AG20443 (cell line): ENCODE measurements at places on chromosomes 4 and X.

GRCh38 chrX:7164174-7164573 is 16.2 kb upstream of the PUDP start:
- DNase-seq: no peak

DNA sequence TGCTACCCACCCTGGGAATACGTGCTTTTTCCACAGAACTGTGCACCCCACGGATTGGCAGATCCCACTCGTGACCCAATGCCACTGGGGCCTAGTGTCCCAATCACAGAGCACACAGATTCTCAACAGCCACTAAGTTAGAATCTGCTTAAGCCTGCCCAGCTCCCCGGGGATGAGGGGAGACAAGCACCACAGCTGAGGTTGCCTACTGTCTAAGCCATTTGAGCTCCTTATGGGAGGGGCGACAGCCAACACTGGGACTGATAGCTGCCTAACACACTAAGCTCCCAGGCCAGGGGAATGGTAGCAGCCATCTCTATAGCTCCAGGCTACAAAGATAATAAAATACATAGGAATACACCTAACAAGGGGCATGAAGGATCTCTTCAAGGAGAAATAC is 93.5 kb upstream of the GUCY1A1 start:
- no peak for DNase-seq

- DNase-seq: peak; percentile 76
Measured at GRCh38 chrX:101550751-101551379, 518 bp downstream of the ARMCX1 start.

GRCh38 chr4:2694691-2695090 is 61.4 kb downstream of the TNIP2 start:
- DNase-seq: no peak

- DNase-seq: peak; percentile 82
Measured at GRCh38 chr4:25702848-25703247, 47.2 kb downstream of the SLC34A2 start.

GRCh38 chr4:104975617-104976016 is 171.1 kb upstream of the TET2 start:
- DNase-seq: no peak

- DNase-seq: peak; percentile 91
Measured at GRCh38 chr4:76589872-76590797, 155.1 kb downstream of the SHROOM3 start.

- DNase-seq: no peak
Measured at GRCh38 chrX:44775726-44776125, 68.1 kb upstream of the DUSP21 start.

GRCh38 chr4:39349326-39349725 is 16.8 kb downstream of the RFC1 start:
- DNase-seq: no peak

- DNase-seq: peak; percentile 15
Measured at GRCh38 chr4:33722800-33723516, 2521.4 kb downstream of the ARAP2 start.

DNA sequence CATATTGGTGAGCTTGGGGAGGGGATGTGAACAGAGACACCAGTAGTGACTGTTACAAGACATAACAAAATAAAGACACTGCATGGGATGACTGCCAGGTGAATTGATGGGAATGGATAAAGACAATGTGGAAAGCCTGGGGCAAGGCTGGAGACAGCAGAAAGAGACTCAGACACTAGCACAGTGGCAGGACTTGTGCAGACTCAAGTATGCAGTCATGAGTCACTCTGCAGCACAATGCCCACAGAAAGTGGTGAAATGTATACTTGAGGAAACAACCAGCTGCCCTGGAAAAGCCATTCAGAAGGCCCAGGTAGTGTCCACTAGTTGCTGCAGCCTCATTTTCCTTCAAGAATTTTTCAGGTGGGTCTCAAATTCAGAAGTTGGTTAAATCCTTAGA is 452.3 kb downstream of the MID1IP1 start:
- peak; percentile 11 for DNase-seq

DNA sequence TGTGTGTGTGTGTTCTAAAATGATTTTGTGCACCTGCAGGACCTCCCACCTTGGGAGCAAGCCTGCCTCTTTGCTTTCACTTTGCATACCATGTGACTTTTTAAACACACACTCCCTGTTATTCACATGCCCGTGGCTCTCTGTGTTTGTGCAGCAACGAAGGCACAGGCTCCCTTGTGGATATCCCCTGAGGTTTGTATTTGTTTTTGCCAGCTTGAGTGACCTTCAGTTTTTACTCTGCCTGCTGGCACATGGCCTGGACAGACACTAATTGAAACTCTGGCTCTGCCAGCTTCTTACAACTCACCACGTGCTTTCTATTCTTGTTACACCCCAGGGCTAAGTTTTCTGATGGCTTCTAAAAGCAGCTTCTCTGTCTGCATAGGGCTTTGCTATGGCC is 885.8 kb downstream of the SH3BGRL start:
- DNase-seq: no peak

- no peak for DNase-seq
Measured at GRCh38 chr4:48504026-48504330, 13.9 kb downstream of the ZAR1 start.

DNA sequence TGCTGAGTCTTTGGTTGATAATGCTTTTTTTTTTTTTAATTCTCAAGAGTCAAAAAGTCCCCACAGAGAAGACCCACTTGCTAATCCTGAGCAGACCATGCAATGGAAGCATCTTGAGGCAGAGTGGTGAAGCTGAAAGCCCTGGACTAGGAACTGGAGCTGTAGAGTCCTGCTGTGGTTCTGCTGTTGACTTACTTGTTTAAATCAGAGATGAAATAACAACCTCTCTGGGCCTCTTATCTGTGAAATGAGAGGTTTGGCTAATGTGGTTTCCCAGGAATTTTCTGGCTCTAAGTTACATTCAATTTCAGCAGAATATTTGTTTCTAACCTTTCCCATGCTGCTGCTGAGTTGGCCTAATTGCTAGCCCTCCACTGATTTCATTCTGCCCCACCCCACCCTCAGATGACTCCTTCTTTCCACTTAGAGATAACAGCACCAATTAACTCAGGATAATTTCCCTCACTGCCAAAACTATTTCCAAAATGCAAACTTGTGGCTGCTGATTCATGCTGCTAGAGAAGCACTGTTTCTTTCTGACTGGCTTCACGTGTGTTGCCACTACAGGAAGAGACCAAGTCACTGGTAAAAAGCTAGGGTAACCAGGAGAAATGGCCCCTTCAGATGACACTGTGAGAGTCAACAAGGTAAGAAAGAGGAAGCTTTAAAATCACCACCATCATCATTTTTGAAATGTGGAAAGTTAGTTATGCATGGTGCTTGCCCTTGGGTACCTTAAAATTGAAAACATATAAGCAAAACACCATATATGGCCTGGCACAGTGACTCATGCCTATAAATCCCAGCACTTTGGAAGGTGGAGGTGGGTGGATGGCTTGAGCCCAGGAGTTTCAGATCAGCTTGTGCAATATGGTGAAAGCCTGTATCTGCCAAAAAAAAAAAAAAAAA is 326.4 kb downstream of the DCHS2 start:
- DNase-seq: peak; percentile 89

DNA sequence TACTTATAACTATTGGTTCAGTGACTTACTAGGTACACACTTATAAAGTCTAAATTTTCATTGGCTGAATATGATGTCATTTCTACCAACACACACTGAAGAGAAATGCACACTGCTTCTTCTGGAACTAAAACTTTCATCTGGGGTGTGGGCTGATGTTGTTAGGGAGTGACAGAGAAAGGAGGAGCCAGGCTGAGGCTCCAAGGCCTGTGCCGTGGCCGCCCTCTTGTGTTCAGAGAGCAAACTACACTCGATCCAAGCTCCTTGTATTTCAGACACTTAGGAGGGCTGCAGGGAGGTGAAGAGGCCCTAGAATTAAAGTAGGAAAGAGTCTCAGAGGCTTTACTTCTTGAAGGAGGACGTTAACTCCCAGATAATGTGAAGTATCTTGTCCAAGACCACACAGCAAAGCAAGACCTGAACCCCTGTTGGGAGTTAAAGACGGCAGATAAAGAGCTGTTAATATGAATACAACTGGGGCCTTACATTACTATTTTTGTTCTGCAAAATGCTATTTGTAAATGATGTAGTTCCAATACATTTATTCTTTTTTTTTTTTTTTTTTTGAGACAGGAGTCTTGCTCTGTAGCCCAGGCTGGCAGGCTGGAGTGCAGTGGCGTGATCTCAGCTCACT is 137.5 kb downstream of the AFAP1 start:
- peak; percentile 91 for DNase-seq

DNA sequence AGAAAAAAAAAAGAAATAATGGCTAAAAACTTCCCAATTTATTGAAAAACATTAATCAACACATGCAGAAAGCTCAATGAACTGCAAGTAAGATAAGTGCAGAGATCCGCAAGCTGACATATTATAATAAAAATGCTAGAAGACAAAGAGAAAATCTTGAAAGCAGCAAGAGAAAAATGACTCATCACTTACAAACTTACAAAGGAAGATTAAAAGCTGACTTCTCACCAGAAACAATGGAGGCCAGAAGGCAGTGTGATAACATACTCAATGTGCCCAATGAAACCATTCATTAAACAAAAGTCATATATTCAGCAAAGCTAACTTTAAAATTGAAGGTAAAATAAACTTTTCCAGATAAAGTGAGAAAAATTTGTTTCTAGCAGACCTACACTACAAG is 7.3 kb upstream of the BRWD3 start:
- DNase-seq: no peak

- no peak for DNase-seq
Measured at GRCh38 chrX:13936521-13937225, 93.0 kb downstream of the GEMIN8 start.

DNA sequence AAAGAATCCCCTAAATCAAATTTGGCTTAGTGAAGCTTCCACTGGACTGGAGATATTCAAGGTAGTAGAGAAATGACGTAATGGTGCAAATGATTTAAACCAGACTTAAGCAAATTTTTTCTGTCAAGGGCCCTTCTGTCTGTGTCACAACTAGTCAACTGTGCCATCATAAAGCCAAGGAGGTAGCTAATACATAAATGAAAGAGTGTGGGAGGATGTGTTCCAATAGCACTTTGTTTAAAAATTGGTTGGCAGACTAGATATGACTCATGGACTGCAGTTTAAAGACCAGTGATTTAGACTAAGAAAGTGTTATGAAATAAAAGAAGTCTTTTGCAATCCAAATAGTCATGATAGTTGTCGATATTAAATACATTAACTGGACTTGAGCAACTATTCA is 24.3 kb upstream of the TEX13C start:
- no peak for DNase-seq

DNA sequence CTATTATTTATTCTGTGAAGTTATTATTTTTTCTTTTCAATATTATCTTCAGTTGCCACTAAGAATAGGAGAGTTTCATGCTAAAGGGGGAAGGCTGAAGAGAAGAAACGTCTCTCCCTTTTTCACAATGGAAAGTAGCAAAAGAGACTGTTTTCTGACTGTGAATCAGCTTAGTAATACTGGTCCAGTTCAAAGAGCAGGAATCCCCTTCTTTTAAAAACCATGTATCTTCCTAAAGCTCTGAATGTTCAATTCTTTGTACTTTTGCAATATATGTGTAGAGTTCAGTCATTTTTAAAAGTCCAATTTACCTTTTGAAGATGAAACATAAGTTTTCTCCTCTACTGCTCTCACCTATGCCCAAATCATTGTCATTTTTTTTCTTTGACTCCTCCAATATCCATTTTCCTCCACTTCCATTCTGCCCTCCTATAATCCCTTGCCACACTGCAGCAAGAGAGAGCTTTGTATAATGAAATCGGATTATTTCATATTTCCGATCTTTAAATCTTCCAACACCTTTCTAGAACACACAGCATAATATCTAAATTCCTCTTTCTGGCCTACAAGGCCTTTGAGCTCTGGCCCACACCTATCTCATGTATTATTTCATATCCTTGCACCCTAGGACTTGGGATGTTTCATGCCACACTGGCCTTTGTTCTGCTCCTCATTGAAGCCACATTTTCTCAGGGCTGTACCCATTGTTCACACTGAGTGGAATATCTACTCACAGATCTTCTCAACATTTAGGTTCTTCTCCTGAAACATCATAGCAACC is 195.3 kb downstream of the CAMK2D start:
- no peak for DNase-seq

DNA sequence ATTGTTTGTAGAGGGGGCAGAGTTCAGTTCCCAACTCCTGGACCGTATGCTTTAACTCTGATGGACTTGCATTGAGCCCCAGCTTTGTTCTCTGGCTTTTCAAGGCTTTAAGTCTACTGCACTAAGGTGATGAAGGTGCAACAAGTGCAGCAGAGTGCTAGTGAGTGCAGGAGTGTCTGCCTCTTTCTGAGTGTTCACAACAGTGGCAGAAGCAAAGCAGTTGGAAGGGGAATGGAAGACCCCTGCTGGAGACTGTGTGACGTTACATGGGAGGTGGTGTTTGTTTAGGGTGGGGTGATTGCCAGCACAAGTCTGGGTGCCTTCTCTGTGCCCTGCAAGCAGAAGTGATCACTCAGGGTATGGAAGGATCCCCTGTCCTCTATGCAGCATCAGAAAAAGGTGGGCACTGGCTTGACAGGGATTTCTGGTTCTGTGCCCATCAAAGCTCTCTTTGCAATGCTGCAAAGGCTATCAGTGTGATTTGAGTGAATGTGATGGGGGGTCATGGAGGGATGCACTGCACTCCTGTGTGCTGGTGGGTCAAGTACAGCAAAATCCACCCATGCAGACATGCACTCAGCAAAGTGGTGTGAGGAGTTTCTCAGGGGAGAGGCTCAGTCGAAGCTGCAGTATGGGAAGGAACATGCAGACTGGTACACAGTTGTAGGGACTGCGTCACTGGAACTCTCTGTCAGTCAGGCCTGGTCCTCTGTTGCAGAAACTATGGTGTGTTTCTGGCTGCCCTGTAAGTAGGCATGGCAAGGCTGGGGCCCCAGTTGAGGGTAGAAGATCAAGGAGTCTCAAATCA is 70.9 kb upstream of the UGT2B7 start:
- no peak for DNase-seq

- DNase-seq: no peak
Measured at GRCh38 chrX:2701600-2701999, 10.5 kb downstream of the CD99 start.

DNA sequence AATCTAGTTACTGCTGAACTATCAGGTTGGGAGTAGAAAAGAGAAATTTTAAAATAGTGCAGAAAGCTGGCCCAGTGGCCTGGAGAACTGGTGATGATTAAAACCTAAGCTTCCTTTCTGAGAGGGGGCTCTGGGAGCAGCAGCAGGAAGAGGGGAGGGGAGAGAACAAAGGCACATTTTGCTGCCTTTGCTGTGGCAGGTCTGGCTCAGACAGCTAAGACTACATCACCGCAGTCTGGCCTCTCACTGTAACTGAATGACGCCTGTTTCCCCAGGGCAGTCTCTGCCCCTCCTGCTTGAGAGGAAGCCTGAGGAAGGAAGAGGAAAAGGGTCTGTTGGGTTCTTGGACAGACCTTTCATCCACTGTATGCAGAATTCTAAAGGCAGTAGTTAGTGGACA is 148.5 kb downstream of the FRAS1 start:
- DNase-seq: no peak

DNA sequence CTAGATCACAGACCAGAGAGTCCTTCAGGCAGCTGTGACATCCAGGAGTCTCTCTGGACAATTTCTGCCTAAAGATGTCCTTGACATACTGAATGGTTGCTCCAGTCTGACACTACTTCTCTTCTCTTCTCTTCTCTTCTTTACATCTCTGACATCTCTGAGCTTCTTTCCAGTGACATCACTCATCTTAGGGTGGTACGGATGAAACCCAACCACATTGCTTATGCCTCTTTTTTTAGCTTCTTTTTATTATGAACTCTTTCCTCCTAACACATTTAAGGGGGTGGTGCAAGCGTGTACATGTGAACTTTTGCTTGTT is 39.4 kb upstream of the IRF2 start:
- DNase-seq: peak; percentile 17
